ENCODE measurements at places on chromosomes 7 and 10.

DNA sequence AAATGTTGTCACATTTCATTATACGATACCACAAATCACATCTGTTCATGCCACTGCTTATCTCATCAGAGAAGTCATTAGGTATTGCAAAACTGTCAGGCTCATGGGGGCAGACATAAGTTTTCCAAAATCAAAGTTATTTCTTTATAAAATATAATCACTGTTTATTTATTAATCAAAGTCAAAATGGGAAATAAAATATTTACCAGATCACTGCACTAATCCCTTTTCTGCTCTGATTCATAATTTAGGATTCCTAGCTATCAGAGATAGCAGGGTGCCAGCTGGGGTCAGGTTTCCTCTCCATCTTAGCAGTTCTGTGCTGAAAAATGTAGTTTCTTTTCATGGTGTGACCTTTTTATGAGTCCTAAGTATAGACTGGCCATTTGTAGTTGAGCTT is 117.7 kb upstream of the LANCL2 start:
- DNase-seq: no peak

DNA sequence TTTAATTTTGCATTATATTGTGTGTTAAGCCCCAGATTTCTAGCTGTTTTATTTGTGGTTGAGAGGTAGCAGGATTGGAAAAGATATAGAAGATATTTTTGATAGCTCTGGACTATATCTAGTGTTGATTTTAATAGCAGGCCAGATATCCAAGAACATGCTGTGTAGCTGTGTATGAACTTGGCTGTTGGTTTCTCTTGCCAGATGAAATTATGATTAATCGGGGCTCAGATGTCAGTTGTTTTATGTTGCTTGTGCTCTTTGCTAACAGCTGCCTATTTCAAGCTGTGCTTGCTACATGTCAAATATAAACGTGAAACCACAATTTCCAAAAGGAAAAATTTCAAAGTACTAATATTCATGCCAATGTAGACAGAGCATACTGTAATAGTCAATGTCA is 141.1 kb downstream of the GRM3 start:
- no peak for DNase-seq

DNA sequence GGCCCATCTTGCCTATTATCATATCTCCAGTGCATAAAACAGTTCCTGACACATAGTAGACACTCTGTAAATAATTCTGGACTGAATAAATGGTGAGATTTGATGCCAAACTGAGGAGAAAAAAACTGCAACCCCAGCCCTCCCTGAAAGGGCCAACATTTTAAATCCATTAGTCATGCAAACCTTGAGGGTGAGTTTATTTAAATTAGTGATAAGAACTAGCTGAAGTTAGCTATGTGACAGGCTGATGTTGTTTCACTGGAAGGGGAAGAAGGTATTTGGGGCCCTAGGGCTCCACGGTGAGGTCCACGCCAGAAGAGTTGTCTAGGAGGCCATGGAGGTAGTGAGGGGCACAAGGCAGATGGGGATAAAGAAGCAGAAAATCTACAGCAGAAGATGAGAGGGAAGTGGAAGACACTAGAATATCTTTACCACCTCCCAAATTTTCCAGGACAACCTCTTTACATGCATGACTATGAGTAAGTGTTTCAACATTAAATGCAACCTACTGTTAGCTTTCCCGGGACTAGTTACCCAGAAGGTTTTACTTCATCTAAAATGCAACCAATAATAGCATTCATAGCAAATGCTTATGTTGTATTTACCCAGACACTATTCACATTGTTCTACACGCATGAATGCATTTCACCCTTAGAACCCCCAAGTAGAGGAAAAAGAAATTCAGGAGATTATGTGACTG is 183.2 kb upstream of the LYZL1 start:
- no peak for DNase-seq

DNA sequence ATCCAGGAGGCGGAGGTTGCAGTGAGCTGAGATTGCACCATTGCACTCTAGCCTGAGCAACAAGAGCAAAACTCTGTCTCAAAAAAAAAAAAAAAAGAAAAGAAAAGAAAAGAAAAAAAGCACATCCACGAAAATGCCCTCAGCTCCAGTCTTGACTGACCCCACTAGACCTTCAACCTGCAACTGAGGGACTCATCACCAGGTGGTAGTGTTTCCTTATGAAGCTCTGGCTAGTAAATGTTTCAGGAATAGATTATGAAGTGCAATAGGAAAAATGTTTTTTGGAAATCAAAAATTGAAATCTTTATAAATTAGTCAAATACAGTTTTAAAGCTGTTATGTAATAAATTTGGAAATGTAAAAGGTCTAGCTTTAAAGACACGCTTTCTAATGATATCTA is 22.4 kb downstream of the TLL2 start:
- DNase-seq: no peak

GRCh38 chr7:120402801-120403200 is 129.8 kb downstream of the KCND2 start:
- DNase-seq: no peak

- no peak for DNase-seq
Measured at GRCh38 chr7:24129597-24129996, 154.4 kb upstream of the NPY start.

DNA sequence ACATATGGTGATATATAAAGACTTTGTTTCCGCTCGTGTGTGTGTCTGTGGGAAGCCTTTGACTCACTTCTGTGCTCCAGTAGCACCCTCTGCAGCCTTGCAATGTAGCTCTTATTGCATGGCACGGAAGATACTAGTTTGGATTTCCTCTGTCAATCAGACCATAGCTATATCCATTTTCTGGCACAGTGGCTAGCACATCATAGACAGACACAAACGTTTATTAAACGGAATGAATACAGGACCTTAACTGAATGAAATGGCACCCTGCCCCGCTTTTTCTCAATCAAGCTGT is 124.0 kb upstream of the PTPN20 start:
- DNase-seq: no peak

GRCh38 chr10:79127151-79127961 is 58.6 kb downstream of the ZMIZ1 start:
- DNase-seq: no peak

GRCh38 chr10:14781763-14782162 is 7.1 kb upstream of the FAM107B start:
- DNase-seq: no peak

GRCh38 chr10:13722747-13723653 is 136.2 kb downstream of the PRPF18 start:
- DNase-seq: no peak

DNA sequence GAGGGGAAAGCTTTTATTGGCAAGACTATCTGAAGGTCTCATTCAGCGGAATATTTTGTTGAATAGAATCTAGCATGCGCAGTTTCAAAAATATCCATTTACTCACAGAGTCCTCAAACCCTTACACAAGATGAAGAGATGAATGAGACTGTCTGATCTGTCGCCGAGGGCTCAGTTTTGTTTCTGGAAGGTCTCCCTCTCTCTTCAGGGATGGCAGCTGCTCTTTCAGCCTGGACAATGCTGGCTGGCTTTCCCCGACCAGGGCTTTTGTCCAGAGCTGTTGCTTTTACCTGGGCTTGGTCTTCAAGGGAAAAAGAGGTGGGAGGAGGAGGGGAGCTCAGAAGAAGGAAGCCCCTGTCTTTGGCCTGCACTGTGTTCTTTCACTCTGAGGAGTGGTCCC is 81.9 kb upstream of the BTBD16 start:
- DNase-seq: no peak

GRCh38 chr7:6172224-6172909 is 100.1 kb downstream of the CYTH3 start:
- DNase-seq: no peak

GRCh38 chr10:21523557-21524008 is 1.9 kb downstream of the SKIDA1 start:
- DNase-seq: no peak

- DNase-seq: no peak
Measured at GRCh38 chr7:151890355-151891004, 13.6 kb upstream of the PRKAG2 start.

- DNase-seq: no peak
Measured at GRCh38 chr7:19215412-19215811, 70.2 kb upstream of the FERD3L start.

GRCh38 chr7:101234636-101235035 is 3.0 kb downstream of the CLDN15 start:
- no peak for DNase-seq

DNA sequence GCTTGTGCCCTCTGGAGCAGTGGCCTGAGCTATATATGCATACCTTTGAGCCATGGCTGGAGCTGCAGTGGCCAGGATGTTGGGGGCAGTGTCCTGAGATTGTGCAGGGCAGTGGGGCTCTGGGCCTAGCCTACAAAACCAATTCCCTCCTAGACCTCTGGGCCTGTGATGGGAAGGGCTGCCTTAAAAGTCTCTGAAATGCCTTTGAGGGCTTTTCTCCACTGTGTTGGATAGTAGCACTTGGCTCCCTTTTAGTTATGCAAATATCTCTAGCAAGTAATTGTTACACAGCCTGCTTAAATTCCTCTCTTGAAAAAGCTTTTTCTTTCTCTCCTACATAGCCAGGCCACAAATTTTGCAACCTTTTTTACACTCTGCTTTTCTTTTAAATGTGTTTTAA is 426.4 kb downstream of the ACTR3B start:
- no peak for DNase-seq

DNA sequence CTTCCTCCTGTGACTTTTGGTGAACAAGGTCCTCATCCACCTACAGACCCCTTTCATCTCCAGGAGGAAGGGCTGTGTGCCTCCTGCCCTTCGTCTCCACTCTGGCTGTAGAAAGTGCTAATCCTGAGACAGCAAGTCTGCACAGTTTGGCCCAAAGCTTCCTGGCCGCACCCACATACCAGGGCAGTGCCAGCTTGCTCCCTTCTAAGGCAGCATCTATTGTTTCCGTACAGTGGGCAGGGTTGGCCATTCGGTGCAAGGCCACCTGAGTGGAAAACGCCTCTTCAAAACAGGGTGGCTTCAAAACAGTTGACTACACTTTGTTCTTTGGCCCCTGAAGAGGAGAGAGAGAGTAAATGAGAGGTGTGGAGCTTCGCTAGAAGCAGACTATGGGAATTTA is 134.1 kb upstream of the KLF14 start:
- DNase-seq: no peak

- DNase-seq: no peak
Measured at GRCh38 chr7:73823257-73823656, 7.5 kb upstream of the CLDN4 start.

All from T-helper 22 cell (primary cell).